ENCODE measurements at places on chromosomes 2 and 18. TPM values are rescaled to one million over a fixed set of nuclear protein-coding genes. Genes with fewer than 3 reads are reported as not detected.
A peak's percentile ranks its signal among the peaks of the same experiment; 100 is the strongest.

The ZNF532 gene
- total RNA-seq: 36.5 TPM

GRCh38 chr2:65710779-65711295 is 278.4 kb upstream of the SPRED2 start:
- H3K27me3 ChIP-seq: no peaks in the 10 kb centered on the region
- H3K27ac ChIP-seq: no peak overlapping the region
- H3K4me3 ChIP-seq: no peak overlapping the region

DNA sequence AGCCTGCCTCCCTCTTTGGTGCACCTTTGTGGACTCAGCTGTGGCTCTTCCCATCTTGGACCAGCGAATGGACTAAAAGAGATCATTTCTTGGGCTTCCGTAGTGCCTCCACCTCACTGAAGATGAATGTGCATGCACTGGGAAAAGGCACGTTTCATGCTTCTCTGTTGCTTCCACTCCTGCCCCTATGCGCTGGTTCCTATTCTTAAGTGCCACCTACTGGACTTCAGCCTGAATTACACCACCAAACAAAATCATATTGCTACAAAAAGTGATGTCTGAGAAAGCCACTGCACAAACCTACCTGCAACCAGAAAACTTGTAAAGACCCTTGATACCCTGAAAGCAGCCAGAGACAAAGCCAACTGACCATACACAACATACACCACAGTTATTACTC is 695.6 kb downstream of the TSN start:
- H3K27me3 ChIP-seq: no peaks in the 10 kb centered on the region
- no peaks in the 10 kb centered on the region for H3K36me3 ChIP-seq
- peak; percentile 33 for DNase-seq
- no peak overlapping the region for H3K4me3 ChIP-seq
- no peaks in the 10 kb centered on the region for H3K4me1 ChIP-seq

The MRPL53 gene
- total RNA-seq: 23.4 TPM

GRCh38 chr2:174635776-174636404 is 38.3 kb upstream of the WIPF1 start:
- H3K27me3 ChIP-seq: no peaks in the 10 kb centered on the region
- H3K36me3 ChIP-seq: no peaks in the 10 kb centered on the region
- H3K27ac ChIP-seq: no peak overlapping the region
- no peak for DNase-seq
- peaks cover 16% of the 10 kb centered on the region for H3K4me1 ChIP-seq
